ENCODE measurements at places on chromosomes 13 and 19.

- DNase-seq, result peak; percentile 12
Observed at GRCh38 chr13:96817336-96817941, 176.8 kb downstream of the OXGR1 start.

- no peak for DNase-seq
Observed at GRCh38 chr13:65834897-65835296, 1395.2 kb downstream of the PCDH9 start.

DNA sequence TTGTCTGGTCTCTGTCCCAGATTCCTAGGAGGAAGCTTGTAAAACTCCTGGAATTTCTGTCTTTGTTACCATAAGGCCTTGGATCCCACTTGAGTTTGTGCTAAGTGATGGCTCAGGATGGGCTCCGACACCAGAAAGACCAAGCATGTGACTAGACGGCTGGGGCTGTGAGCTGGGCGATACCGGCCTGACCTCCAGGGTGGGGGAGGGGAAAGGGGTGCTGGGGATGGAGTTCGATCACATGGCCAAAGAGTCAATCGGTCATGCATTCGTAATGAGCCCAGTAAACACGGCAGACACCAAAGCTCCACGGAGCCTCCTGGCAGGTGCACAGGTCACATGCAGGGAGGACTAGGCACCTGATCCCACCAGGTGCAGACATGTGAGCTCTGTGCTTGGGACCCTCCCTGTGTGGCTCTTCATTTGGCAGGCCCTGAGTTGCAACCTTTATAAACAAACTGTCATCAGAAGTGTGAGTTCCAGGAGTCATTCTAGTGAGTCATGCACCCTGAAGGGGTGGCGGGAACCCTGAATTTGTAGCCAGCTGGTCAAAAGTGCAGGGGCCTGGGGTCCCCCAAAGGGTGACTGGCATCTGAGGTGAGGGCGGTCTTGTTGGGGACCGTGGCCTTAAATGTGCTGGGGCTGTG, 27.1 kb downstream of the ELAVL1 start:
- DNase-seq, result no peak

DNA sequence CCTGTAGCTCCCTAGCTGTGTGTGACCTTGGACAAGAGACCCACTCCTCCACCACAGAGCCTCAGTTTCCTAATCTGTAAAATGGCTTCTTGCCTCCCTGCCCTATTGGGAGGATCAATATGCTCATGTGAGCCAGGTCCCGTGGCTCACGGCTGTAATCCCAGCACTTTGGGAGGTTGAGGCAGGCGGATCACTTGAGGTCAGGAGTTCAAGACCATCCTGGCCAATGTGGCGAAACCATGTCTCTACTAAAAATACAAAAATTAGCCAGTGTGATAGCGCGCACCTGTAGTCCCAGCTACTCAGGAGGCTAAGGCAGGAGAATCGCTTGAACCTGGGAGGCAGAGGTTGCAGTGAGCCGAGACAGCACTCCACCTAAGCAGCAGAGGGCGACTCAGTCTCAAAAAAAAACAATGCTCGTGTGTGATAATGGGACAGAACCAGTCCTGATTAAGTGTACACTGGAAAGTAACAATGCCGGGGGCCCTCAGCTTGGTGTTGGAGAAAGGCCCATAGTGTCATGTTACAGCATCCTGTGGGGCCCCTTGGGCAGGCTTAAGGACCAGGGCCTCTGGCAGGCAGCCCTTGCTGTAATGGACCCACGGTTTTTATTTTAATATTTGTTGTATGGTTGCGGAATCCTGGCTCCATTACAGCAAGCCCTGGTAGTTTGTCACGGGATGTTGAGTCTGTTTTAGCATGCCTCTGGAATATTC, 6.8 kb downstream of the RPS11 start:
- peak; percentile 76 for DNase-seq

DNA sequence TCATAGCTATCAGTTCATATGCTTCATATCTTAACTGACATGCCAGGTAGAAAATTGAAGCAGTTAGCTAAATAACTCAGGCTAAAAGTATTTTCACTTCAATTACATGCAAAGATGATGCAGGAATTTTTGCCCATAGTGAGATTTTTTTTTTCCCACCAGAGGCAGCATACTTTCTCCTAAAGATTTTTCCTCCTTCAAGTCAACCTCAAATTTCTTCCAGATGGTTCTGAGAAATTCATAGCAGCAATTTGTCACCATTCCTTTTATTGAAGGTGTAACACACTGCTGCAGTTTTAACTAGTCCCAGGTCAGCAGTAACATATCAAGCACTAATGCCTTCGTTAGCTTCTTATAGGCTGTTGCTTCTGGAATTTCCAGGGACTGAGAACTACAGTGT, 141.9 kb downstream of the SUCLA2 start:
- DNase-seq, result no peak

DNA sequence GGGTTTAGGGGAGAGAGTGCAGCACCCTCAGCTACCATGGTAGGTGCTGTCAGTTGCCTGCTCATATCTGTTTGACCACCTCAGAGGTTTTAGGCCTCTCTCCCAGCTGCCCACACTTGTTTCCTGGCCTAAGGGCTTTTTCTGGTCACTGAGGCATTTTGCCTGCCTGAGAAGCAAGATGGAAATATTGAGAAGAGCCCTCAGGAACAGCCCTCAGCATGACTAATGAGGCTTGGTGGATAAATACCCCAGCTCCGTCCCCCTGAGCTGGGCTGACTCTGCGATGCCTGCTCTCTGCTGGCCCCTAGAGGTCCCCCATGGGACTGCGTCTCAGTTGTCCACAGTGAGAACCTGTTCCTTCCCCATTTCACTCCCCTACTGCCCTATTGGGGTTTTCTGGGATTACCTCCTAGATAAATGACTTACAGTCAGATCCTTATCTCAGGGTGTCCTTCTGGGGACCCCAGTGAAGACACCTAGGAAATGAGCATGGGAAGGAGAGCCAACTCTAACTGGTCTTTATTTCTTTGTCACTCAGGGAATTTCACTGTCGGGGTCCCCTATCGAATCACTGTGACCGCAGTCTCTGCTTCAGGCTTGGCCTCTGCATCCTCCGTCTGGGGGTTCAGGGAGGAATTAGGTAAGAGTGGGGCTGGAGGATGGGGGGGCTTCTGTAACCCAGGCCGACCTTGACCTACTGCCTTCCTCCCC, 13.3 kb downstream of the PALM3 start:
- DNase-seq, result peak; percentile 65

DNA sequence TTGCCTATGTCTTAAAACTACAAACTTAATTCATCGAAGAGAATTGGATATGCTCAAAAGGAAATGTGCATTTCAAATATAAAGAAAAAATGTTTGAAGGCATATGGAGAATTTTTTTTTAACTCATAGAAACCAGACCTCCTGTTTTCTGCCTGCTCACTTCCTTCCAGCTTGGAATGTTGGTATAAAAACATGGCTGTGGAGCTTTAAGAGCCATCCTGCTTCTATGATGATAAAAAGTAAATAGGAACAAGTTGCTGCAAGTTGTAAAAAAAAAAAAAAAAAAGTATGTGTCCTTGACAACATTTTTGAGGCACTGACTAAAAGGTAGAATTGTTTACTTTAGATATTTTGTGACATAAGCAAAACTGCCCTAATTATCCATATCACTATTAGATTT, 1230.7 kb downstream of the PCDH9 start:
- DNase-seq, result no peak

DNA sequence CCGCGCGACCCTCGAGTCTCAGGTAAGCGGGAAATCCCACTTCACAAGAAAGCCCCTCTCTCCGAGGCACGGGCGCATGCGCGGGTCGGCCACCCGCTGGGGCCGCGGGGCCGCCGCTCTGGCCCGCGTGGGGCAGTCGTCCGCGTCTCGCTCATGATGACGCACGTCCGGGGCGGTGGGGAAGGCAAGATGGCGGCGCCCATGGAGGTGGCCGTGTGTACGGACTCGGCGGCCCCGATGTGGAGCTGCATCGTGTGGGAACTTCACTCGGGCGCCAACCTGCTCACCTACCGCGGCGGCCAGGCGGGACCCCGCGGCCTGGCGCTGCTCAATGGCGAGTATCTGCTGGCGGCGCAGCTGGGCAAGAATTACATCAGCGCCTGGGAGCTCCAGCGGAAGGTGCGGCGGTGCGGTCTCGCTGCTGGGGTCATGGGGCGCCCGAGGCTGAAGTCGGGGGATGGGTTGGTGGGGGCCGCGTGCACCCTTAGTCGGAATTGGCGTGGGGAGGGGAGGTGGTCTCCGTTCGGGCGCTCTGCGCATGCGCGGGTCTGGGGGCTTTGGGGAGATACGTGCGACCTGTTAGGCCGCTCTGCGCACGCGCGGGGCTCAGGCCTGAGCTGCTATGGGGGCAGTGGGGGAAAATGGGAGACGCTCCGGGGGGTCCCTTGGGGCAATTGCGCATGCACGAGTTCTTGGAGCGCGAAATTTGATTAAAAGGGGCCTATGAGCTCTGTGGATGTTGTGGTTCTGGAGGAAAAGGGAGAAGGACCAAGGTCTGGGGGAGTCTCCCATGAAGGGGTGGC, at the start of gene WDR18:
Gene WDR18, plus strand, starts transcription at position 181 of the 803 bp plus-strand sequence. Its CDS starts 9 bp downstream, at position 190.
- DNase-seq, result peak; percentile 91
